ENCODE measurements at places on chromosomes 3 and 15.
A peak's percentile ranks its signal among the peaks of the same experiment; 100 is the strongest.

GRCh38 chr3:105828703-105829102, 40.1 kb downstream of the CBLB start:
- DNase-seq, result no peak

DNA sequence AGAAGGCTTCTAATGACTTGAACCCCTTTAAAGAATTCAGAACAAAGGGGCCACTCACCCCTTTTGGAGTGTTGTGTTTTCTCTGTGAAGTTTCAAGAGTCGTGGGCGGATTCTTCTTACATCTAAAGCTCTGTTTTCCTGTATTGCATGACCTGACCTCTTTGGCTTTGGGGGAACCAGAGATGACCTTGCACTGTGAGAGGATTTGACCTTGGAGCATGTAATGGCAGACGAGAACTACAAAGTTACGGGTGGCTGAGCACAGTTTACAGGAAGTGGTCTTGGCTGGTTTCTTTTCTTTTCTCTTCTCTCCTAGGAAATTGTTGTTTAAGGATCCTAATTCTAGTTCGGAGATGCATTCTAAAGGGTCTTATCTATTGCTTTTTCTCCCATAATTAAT, 6.2 kb upstream of the BDH1 start:
- no peak for DNase-seq

DNA sequence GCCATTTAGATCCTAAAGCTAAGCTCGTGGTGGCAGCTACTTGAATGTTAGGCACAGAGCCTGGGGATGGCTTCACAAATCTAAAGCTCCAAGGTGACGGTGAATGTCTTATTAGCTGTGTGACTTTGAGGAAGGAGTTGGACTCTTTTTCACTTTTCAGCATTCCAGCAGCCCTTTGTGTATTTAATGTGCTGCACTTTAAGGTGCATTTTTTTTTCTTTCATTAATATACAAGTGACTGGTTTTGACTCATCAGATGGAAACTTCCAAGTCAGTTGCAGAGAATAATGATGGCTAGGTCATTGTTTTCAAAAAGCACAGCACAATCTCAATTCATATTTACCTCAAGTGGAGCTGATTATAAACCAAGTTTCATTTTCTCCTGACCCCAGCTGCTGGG, 55.8 kb downstream of the TMED3 start:
- no peak for DNase-seq

GRCh38 chr15:26516102-26516980, 256.5 kb downstream of the GABRB3 start:
- DNase-seq, result no peak

GRCh38 chr15:74733269-74733668, 7.9 kb upstream of the CYP1A1 start:
- no peak for DNase-seq

- no peak for DNase-seq
Measured at GRCh38 chr3:99957151-99957796, 139.6 kb downstream of the CMSS1 start.

GRCh38 chr15:35170207-35170606, 85.1 kb upstream of the NANOGP8 start:
- no peak for DNase-seq

- no peak for DNase-seq
Measured at GRCh38 chr3:37535526-37536432, 325.9 kb upstream of the CTDSPL start.

- no peak for DNase-seq
Measured at GRCh38 chr3:150610785-150611184, 7.7 kb downstream of the SELENOT start.

DNA sequence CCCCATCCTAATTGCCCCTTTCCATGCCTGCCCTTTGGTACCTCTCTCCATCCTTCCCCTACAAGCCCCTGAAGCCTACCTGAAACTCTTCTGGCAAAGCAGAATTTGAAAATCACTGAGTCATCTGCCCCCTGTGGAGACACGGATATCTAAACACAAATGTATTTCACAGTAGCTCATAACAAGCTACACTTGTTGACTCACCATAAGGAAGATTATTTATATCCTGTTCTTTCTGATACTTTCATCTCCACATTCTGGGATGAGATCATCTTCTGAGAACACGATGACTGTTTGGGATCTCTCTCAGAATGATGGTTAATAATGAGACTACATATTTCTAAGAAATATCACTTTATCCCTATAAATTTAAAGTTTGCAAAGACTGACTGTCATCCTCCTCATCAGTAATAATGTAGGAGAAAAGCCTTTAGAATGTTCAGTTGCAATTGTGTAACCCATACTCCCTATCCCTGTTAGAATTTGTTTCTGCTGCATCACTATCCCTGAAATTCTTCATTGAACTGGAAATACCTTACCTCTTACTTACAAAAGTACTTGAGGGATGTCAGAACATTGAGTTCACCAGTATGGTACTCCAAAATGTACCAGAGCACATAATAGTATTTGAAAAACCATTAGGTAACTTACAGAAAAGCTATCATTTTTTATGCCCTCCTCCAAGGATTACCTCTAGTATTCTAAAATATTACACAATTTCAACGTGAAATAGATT, 116.1 kb upstream of the IL12A start:
- DNase-seq, result peak; percentile 76
